ENCODE measurements at places on chromosomes 4 and X.

DNA sequence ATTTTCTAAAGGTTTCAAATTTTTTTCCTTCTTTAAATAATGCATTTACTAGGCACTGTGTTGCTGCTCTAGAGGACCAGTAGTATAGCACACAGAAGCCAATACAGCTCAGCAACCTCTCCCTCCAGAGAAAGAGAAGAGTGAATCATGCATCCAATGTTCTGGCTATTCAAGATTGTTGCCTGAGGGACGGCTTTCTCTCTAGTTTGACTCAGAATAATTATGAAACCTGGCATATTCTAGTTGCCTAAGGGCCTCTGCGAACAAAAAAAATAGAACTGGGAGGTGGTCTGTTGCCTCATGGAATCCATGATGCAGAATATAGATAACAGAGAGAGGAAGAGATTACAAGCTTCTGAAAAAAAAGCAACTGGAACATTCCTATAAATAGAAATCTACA, 1233.3 kb upstream of the PABPC4L start:
- no peak for DNase-seq

- peak; percentile 55 for DNase-seq
Measured at GRCh38 chrX:7330971-7331746, 183.2 kb upstream of the PUDP start.

DNA sequence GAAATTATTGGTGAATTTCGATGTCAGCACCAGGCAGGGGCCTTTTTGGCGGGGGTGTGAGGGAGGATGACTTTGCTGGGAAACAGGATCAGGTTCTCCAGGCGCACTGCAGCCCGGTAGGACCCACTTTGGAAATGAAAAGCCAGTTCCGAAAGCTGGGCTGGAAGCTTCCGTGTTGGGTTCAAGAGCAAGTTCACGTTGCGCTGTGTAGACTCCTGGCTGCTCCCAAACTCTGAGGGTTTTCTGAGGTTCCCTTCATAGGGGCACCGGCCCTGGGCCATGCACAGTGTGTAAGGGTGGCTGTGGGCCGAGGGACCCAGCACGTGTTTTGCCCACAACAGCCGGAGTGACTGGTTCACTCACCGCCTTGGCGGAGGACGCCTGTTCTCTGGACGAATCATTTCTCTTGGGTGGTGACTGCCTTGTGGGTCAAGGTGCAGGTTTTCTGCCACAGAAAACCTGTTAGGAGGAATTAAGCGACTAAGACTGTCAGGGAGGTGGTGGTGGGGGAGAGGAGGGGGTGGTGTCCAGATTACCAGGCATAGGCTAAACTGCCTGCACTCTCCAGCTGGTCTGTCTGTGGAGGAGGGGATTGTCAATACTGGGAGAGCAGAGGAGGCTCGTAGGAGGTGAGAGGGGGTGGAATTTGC, 8.0 kb downstream of the SHOX start:
- DNase-seq = no peak

GRCh38 chr4:10809905-10810304, 125.3 kb upstream of the CLNK start:
- DNase-seq = no peak

GRCh38 chrX:106613277-106613676, 1.5 kb downstream of the RADX start:
- DNase-seq = no peak

Data from AG08396 (cell line).